NAMALWA (cell line): ENCODE measurements at places on chromosomes 1 and 21.

DNA sequence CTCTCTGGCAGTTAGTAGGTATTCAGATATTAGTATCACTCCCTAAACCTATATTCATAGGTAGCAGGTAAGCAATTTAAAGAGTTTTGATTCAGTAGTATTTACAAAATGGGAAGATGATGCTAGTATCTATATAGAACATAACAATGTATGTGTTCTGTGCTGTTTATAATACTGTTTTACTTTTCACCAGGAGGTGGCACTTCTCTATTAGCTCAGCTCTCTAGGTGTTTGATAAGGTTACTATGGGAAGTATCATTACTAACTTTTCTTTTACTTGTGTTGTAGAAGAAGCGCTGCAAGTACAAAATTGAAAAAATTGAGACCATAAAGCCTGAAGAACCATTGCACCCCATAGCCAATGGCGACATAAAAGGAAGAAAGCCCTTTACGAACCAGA is 49.4 kb upstream of the FASLG start:
- DNase-seq, result peak; percentile 45

GRCh38 chr1:6686294-6686693 is 15.3 kb downstream of the DNAJC11 start:
- DNase-seq, result no peak

GRCh38 chr1:109609881-109610280 is 9.5 kb downstream of the GNAT2 start:
- DNase-seq, result no peak

GRCh38 chr1:8643542-8644536 is 173.6 kb downstream of the RERE start:
- DNase-seq, result peak; percentile 61

GRCh38 chr1:77534456-77534855 is 148.0 kb downstream of the ZZZ3 start:
- no peak for DNase-seq

DNA sequence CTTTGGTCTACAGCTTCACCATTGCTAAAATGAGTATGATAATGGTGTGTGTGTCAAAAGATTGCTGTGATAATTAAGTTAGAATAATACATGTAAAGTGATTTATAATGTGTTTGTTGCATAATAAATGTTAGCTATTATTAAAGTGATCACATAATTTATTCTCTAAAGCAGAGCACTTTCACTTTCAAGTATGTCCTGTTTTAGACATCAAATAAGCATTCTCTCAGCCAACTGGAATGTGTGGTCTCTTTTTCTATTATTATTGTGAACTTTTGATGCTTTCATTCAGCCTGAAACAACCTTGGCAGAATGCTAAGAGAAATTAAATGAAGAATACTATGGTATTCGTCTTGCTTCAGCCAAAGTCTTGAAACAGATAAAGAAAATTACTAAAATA is 102.8 kb upstream of the COL11A1 start:
- no peak for DNase-seq

DNA sequence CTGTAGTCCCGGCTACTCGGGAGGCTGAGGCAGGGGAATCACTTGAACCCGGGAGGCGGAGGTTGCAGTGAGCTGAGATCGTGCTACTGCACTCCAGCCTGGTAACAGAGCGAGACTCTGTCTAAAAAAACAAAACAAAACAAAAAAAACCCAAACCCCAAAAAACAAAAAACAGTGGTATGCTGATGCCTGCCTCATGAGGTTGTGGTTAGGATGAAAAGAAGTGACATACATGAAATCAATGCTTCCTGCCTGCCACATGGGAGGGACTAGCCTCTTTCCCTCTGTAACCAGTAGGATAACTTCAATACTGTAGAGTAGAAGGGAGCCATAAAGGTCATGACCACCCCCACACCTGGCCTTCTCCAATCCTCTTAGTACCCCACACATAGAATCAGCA is 55.2 kb downstream of the TENT5C start:
- no peak for DNase-seq

GRCh38 chr1:58786184-58786926 is 2.5 kb upstream of the JUN start:
- DNase-seq, result no peak

DNA sequence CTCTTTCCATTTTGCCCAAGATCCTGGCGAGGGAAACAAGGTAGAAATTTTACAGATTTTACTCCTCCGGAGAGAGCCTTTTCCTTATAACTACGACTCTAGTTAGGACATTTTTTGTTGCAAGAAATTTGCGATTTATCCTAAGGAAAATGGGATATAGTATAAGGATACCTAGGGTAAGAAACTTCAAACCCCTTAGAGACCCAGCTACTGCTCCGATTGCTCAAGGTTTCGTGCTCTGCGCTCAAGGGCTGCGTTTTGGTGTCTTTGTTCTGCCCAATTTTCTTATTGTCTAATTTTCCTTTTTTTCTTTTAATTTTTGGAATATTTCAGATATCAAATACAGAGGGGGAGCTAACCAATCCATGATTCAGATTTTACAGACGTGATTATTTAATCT is 1.5 kb downstream of the TTC3 start:
- DNase-seq, result no peak

DNA sequence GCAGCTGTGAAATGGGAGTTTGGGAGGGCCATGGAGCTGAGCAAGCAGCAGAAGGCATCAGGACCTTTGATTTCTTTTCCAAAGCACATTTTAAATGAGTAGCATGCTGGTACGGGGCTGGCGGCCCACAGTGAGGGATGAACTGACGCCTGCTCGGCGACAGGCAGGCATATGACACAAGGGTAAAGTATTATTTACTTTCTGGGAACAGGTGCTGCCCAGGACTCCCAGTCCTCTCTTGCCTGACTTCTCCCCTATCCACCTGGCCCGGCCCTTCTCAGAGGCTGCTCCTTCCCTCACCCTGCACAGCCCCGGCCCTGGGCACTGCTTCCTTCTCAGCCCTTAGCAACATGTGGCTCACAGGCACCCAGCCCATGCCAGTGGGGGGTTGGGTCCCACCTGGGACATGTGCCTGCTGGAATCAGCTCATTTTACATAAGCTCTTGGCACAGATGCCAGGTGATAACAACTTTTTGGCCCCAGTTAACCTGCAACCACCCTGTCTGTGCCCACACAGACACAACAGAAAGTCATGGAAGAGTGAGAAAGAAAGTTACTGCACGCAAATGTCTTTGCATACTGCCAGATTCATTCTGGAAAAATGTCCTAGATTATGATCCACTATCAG is 112.3 kb upstream of the GADD45A start:
- no peak for DNase-seq

DNA sequence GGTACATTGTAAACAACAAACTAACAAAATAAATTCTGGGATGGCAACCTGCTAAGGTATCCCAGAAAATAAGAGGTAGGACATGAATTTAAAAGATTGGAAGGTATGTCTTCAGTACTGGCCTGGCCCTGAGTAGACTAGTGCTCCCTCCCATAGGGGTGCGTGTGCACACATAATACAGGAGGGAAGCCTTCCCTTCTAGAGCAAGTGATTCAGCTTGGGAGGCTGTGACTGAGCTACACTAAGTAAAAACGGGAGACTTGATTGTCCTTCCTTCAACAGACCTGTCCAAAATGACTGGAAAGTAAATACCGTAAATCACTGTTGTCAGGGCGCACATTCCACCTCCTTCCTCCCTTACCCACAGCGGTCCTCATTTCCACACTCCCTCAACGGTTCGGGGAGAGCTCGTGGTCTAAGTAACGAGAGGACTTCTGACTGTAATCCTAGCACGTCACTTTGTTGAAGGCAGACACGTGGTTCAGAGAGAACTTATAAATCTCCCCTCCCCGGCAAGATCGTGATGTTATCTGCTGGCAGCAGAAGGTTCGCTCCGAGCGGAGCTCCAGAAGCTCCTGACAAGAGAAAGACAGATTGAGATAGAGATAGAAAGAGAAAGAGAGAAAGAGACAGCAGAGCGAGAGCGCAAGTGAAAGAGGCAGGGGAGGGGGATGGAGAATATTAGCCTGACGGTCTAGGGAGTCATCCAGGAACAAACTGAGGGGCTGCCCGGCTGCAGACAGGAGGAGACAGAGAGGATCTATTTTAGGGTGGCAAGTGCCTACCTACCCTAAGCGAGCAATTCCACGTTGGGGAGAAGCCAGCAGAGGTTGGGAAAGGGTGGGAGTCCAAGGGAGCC is at the start of gene TGFB2:
Gene TGFB2 (plus strand): TSS at position 523 of the 859 bp plus-strand sequence. CDS start 1,366 bp downstream, outside the sequence.
- DNase-seq, result peak; percentile 46

DNA sequence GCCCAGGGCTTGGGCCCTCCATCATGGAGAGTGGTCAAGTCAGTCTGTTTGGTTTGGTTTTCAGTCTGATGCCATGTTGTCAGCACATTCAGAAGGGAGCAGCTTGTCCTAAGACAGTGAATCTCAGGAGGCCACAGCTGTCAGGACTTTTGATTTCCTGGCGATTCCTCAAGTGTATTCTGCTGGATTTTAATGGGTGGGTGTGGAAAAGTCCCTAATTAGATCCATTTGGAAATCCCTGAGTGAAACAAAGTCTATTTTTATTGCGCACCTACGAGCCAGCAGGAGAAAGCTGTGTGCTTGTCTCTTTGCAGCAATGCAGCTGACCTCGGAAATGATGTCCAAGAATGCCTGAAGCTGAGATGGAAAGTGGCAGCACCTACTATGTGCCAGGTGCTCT is 21.6 kb upstream of the FHAD1 start:
- no peak for DNase-seq

GRCh38 chr1:198890214-198890930 is 251.5 kb downstream of the PTPRC start:
- DNase-seq, result no peak

- no peak for DNase-seq
These were observed 40.8 kb upstream of the UTS2 start for GRCh38 chr1:7893529-7894180.

DNA sequence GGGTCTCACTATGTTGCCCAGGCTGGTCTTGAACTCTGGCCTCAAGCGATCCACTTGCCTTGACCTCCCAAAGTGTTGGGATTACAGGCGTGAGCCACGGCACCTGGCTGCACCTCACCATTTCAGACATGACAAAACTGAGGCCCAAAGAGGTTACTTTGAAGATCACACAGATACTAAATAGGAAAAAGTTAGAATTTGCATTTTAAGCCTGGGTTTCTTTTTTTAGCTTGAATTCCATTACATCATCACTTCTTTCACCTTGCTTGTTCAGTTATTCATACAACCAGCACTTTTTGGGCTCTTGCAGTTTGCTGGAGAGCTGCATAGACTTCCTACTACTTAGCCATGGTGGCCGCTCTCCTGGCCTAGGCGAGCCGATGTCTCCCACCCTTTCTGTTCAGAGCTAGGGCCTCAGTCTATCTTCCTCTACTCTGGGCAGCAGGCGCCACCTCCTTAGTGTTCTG is 16.3 kb upstream of the CD2 start:
- DNase-seq, result no peak

- no peak for DNase-seq
These were observed 23.1 kb upstream of the NPPB start for GRCh38 chr1:11881749-11882441.

DNA sequence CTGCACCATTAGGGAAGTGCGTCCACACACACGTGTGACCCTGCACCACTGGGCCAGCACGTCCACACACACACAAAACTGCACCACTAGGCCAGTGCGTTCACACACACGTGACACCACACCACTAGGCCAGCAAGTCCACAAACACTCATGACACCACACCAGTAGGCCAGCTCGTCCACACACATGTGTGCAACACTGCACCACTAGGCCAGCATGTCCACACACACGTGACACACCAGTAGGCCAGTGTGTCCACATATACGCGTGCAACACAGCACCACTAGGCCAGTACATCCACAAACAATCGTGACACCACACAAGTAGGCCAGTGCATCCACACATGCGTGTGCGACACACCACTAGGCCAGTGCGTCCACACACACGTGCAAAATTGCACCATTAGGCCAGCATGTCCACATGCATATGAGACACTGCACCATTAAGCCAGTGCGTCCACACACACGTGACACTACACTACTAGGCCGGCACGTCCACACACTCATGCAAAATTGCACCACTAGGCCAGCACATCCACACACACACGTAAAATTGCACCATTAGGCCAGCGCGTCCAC is 235.0 kb downstream of the SLC45A1 start:
- no peak for DNase-seq

DNA sequence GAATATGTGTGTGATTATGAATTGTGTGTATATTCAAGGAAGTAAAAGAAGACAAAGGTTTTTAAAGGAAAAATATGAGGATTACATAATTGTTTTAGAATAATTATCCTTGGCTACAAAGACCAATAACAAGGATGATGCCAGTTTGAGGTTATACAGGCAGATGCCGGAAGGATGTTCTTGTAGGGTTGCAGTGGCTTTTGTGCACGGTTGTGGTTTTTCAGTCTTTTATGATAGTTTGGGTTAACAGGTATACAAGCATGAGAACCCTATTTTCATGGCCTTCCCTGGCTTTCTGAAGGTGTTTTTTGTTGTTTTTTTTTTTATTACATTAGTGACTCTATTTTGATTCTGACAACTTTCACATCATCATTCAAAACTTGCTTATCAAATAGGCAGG is 4.9 kb downstream of the CR2 start:
- no peak for DNase-seq

- DNase-seq, result no peak
These were observed 3.6 kb downstream of the BEND5 start for GRCh38 chr1:48773133-48773532.

GRCh38 chr1:2344121-2344681 is 47.2 kb downstream of the MORN1 start:
- no peak for DNase-seq

DNA sequence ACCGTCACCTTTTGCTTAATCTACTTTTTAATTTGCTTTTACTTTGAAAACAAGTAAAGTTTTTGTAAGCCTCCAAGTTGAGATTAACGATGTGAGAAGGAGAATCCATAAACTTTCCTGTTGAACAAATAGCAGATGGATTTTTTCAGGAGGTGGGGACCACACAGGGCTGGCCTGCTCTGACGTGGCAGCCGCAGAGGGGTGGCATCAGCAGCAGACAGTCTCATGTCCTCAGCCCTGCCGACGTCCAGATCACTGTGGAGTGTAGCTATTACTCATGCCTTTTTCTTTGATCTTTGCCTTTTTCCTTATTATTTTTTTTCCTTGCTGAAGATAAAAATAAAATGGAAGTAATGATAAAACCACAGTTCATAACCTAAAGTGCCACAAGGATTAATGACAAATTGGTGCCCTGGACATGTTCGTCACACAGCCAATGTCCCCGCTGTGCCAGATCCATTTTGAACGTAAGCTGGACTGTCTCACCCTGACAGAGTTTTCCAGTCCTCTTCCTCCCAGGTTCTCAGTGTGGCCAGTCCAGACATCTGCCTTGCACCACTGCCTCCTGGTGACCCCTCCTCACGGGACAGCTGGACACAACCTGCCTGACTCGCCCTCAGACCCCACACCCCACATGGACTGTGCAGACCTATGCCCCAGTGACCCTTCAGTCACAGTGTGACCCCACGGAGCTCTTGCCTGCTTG is 15.4 kb upstream of the ZBTB21 start:
- no peak for DNase-seq

- peak; percentile 73 for DNase-seq
These were observed 4.1 kb upstream of the CACNA1E start for GRCh38 chr1:181479137-181479745.

DNA sequence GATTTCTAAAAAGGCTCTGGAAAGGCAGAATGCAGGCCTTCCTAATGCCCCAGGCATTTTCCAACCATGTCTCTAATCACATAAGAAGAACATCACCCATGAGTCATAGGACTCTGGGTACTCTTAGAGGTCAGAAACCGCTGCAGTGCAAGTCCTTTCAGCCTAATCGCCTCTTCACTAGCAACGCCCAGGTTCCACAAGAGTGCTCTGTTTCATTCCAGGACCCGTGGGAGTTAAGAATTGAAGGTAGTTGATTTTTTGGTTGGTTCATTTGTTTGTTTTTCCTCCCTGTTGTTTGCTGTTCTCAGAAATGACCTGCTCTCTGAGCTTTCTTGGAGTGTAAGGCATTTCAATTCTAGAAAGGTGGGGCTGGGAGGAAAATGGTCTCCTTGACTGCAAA is 123.2 kb downstream of the NR5A2 start:
- no peak for DNase-seq
